Liver (tissue), 10 donors: ENCODE measurements at places on chromosomes 2 and 18. TPM values are rescaled to one million over a fixed set of nuclear protein-coding genes. Genes with fewer than 3 reads are reported as not detected.

Gene SOWAHC
- total RNA-seq, result 16.9 TPM

Gene PCARE
- total RNA-seq, result not detected

GRCh38 chr2:147416099-147416498, 428.7 kb upstream of the ACVR2A start:
- DNase-seq, result no peak

Gene GPR45
- not detected for total RNA-seq

GRCh38 chr2:69499242-69499641, 62.0 kb upstream of the NFU1 start:
- no peak for DNase-seq

DNA sequence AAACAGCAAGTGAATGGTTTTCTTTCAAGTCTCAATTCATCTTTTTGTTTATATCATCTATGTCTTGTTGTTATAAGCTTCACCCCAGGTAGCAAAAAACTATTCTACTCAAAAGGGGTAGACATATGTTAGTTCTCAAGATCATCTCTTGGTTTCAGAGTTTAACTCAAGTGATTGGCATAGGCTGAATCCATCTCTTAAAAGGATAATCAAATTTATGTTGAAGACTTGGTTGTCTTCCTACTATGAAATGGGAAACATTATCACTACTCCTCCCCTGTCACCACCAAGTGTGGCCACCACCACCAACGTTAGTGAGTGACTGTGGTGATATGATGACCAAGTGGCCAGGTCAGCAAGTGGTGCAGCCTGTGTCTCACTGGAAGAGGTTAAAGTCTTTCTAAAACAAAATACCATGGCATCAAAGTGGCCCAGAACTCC, 1.5 kb downstream of the IL1B start:
- DNase-seq, result no peak

DNA sequence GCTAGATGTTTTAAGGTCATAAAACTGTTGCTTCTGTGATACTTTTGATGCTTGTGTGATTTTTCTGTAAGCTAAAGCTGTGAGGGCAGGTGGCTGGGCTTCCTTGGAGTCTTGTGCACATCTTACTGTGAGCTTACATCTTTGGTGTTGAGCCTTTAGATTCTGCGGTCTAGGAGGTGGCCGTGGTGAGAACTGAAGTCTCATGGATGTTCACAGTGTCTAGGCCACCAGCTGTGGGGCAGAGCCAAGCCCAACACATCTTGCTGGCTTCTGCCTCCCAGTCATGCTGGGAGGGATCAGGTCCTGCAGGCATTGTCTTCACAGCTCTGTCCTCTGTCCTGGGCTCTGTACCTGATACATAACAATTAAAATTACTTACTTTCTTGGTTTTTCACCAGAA, 219.7 kb upstream of the HS6ST1 start:
- no peak for DNase-seq

Gene POMC
- 0.84 TPM for total RNA-seq

DNA sequence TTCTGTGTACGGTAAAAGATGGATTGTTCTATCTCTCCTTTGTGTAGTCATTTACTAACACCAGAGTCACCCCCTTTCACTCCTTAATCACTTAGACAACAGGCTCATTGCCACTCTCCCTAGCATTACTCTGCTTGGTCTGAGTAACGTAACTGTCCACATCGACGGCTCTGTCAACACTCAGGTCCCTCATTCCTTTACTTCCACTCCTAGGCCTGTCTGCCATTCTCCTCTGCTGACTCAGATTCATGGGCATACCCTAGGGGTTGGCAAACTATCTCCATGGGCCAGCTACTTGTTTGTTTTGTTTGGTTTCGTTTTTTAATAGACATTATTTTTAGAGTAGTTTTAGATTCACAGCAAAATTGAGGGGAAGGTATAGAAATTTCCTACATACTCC, 243.9 kb downstream of the NR4A2 start:
- no peak for DNase-seq

Gene TRPM8
- 1.1 TPM for total RNA-seq

DNA sequence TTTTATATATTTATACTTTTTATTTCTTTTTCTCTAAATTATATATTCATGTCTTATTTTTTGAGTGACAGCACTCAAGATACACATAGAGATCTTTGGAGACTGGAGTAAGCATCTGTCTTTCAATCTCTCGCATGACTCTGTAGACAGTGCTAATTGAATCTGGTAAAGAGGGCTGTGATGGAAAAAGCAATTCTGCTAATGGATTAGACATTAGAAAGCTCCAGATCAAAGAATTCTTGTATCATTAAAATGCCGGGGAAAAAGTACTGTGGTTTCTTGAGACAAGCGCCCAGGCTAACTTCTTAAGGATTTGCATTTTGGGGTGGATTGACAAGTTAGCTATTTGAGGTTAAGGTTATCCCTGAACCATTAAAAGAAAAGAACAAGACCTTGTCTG, 383.1 kb upstream of the TNP1 start:
- DNase-seq, result no peak

Gene SH2D6
- total RNA-seq, result not detected

DNA sequence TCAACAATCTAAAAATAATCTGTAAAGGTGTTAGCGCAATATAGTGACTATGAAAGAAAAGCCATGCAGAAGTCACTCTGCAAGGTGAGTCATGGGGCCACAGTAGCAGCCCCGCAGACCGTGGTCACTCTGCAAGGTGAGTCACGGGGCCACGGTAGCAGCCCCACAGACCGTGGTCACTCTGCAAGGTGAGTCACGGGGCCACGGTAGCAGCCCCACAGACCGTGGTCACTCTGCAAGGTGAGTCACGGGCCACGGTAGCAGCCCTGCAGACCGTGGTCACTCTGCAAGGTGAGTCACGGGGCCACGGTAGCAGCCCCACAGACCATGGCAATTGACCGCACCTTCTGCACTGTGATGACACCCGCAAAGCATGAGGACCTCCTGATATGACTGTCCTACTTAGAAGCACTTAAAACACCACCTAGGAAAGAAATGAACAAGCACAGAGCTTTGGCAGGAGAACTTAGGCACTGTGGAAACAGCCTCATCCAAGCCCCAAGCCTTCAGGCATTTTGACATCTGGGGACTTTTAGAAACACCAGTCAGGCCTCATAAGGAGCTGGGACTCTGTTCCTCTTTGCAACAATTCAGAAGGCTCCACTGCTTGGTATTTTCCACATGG, 70.1 kb downstream of the LDLRAD4 start:
- no peak for DNase-seq

GRCh38 chr2:86249579-86250391, 50.5 kb downstream of the MRPL35 start:
- no peak for DNase-seq

DNA sequence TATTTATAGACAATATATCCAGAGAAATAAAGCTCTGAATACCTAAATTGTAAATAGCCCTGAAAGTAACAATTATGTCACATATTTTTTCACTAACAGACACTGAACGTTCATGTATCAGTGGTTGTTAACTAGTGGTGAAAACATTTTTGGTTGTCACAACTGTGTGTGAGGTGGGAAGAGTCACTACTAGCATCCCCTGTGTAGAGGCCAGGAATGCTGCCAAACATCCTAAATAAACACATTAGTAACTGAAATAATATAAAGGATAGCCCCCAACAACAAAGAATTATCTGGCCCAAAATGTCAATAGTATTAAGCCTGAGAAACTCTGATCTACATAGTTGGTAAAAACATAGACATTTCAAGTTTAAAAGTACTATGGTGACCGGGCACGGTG, 64.5 kb downstream of the ROCK1 start:
- no peak for DNase-seq

Gene CCDC74A
- 1.1 TPM for total RNA-seq

Gene ALPI
- total RNA-seq, result not detected

Gene CPO
- not detected for total RNA-seq

GRCh38 chr2:231393149-231394131, 2.1 kb upstream of the B3GNT7 start:
- no peak for DNase-seq
